ENCODE measurements at places on chromosomes 2 and 18.

GRCh38 chr2:201419057-201419635, 32.1 kb downstream of the TRAK2 start:
- no peak for DNase-seq
- peaks cover 2% of the 10 kb centered on the region for H3K4me1 ChIP-seq

DNA sequence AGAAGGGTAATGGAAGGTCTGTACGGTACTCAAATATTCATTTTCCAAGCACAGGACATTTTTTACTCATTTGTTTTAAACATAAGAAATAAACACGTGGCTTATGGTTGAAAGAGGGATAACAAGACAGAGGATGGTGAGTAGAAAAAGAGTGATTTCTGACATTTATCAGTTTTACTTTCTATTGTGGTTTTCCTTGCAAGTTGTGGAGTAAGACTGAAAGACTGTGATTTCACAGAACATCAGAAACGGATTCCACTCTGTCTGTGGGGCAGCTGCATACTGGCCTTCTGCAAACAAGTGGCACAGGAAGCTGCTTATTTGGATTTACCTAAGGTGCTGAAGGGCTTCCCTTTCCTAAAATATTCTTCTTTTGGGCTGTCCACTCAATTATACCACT, 122.2 kb upstream of the ITGB6 start:
- no peak for DNase-seq
- no peaks in the 10 kb centered on the region for H3K27me3 ChIP-seq
- no peaks in the 10 kb centered on the region for H3K36me3 ChIP-seq

GRCh38 chr2:44184106-44184505, 15.4 kb downstream of the PPM1B start:
- no peaks in the 10 kb centered on the region for H3K4me1 ChIP-seq
- H3K36me3 ChIP-seq = peaks cover 2% of the 10 kb centered on the region
- H3K27ac ChIP-seq = no peak overlapping the region
- H3K4me3 ChIP-seq = no peak overlapping the region
- DNase-seq = no peak
- no peaks in the 10 kb centered on the region for H3K27me3 ChIP-seq

DNA sequence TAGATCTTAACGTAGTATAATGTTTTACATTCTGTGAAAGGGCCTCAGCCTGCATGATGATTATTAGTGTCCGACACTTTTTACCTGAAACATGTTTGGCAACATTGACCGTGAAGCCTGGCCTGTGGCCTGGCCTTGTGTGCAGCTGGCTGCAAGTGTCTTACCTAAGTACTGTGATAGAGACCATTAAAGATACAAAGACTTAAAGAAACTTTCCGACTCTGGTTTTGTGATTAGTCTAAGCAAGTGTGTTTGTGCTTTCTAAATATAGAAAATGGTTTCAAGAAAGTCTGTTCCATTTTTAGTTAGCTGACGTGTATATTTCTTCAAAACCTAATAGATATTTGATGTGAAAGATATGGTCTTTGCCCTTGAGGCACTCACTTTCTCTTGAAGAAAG, 601.8 kb downstream of the LRP1B start:
- H3K36me3 ChIP-seq = no peaks in the 10 kb centered on the region
- H3K27ac ChIP-seq = no peak overlapping the region
- H3K4me1 ChIP-seq = no peaks in the 10 kb centered on the region
- H3K4me3 ChIP-seq = no peak overlapping the region
- H3K27me3 ChIP-seq = no peaks in the 10 kb centered on the region

GRCh38 chr18:27696148-27696547, 480.8 kb downstream of the CDH2 start:
- H3K27ac ChIP-seq = no peak overlapping the region
- H3K4me3 ChIP-seq = no peak overlapping the region
- no peaks in the 10 kb centered on the region for H3K36me3 ChIP-seq
- no peaks in the 10 kb centered on the region for H3K27me3 ChIP-seq
- no peaks in the 10 kb centered on the region for H3K4me1 ChIP-seq

DNA sequence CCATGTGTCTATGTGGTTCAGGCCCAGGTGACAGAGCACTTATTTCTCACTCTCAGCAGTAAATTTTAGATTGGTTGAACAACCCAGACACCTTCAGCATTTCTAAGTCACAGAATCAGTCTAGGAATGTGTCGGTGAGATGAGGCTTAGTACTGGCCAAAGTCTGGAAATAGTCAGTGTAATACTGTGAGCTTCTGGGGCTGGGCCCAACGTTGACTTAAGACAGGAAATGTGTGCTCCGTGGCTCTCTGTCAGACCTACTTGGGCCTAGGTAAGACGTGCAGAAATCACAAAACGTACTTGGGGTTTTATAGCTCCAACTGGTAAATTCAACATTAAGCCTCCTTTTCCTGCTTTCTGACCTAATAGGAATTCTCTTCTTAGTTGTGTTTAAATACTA, 160.3 kb upstream of the COL3A1 start:
- H3K36me3 ChIP-seq = no peaks in the 10 kb centered on the region
- no peaks in the 10 kb centered on the region for H3K4me1 ChIP-seq
- no peak for DNase-seq
- H3K27me3 ChIP-seq = no peaks in the 10 kb centered on the region

DNA sequence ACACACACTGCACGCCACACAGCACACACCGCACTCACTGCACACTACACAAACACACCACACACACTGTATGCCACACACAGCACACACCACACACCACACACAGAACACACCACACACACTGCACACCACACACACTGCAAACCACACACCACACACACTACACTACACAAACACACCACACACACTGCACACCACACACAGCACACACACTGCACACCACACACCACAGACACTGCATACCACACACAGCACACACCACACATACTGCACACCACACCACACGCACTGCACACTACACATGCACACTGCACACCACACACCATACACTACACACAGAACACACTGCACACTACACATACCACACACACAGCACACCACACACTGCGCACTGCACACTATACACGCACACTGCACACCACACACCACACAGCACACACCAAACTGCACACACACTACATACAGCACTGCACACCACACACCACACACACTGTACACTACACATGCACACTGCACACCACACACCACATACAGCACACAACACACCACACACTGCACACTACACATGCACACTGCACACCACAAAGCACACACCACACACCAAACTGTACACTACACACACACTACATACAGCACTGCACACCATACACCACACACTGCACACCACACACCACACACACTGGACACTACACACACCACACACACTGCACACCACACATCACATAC, 59.6 kb downstream of the ASB1 start:
- H3K4me1 ChIP-seq = no peaks in the 10 kb centered on the region
- H3K36me3 ChIP-seq = no peaks in the 10 kb centered on the region
- no peak for DNase-seq
- H3K27ac ChIP-seq = no peak overlapping the region

DNA sequence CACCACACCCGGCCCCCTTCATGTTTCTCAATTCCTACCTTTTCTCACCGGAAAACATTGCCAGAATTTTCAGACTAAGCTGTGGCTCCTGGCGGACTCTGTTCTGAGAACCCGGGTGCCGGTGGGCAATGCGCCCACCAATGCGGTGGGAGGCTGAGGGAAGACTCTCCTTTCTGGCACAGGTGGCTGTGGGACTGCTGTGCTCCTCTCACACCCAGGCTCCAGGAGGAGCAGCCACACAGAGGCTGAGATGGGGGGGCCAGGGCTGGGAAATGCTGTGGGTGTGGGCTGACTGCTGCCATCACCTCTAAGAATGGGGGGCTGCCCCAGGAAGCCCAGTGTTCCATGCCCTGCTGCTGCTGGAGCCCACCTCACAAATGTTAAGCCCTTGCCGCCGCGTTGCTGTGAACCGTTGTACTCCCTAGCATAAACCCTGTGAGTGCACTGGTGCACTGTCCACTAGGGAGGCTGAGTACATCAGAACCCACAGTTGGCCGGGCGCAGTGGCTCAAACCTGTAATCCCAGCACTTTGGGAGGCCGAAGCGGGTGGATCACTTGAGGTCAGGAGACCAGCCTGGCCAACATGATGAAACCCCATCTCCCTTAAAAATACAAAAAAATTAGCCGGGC, 152.6 kb downstream of the LDLRAD4 start:
- H3K27ac ChIP-seq = no peak overlapping the region
- H3K4me3 ChIP-seq = no peak overlapping the region
- H3K27me3 ChIP-seq = no peaks in the 10 kb centered on the region
- H3K4me1 ChIP-seq = peaks cover 3% of the 10 kb centered on the region
- no peaks in the 10 kb centered on the region for H3K36me3 ChIP-seq
- DNase-seq = no peak

DNA sequence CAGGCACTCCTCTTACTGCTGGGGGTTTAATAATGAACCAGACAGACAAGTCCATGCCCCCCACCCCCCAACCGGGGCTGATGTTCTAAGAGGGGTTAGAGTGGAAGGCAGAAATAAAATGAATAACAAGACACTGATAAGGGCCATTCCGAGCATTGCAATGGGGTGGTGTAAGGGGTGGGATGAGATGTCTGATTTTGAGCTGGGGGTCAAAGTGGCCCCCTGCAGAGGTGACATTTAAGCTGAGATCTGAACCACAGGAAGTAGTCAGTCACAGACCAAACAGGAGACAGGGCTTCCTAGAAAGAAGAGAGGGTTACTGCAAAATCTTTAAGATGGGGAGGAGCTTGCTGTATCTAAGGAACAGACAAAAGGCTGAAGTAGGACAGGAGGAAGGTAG, 180.6 kb upstream of the SH3BP4 start:
- H3K4me3 ChIP-seq = no peak overlapping the region
- no peak for DNase-seq
- H3K27ac ChIP-seq = no peak overlapping the region
- H3K27me3 ChIP-seq = no peaks in the 10 kb centered on the region
- no peaks in the 10 kb centered on the region for H3K4me1 ChIP-seq

DNA sequence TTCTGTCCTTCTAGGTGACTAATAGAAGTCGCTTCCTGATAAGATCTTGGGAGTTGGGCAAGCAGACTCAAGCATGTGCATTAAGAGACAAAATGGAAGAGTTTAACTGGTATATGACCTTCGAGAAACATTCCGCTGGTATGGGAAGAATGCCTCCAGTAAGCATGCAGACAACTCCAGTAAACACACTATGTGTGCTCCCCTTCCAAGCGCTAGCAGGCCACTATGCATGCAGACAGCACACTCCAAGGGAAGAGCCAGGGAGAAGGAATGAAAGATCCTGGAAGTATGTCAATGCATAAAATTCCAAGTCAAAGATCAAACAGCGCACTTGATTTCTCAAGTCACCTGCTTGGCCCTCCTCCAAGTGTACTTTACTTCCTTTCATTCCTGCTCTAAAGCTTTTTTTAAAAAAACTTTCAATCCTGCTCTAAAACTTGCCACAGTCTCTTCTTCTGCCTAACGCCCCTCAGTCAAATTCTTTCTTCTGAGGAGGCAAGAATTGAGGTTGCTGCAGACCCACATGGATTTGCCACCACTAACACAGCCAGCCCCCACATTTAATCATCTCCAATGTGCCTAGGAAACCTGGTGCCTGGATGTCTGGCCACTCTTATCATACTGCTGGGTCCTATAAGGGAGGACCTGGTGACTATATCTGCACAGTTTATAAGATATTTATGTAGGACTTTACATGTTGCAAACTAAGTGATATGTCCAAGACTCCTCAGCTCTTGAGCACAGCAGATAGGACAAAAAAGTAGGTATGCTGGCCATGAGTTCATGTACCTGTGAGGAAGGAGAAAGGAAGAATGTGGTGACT, 239.8 kb downstream of the PDE11A start:
- no peak overlapping the region for H3K4me3 ChIP-seq
- no peaks in the 10 kb centered on the region for H3K27me3 ChIP-seq
- peaks cover 4% of the 10 kb centered on the region for H3K4me1 ChIP-seq
- peak overlapping the region; percentile 41 for H3K27ac ChIP-seq
- H3K36me3 ChIP-seq = no peaks in the 10 kb centered on the region

DNA sequence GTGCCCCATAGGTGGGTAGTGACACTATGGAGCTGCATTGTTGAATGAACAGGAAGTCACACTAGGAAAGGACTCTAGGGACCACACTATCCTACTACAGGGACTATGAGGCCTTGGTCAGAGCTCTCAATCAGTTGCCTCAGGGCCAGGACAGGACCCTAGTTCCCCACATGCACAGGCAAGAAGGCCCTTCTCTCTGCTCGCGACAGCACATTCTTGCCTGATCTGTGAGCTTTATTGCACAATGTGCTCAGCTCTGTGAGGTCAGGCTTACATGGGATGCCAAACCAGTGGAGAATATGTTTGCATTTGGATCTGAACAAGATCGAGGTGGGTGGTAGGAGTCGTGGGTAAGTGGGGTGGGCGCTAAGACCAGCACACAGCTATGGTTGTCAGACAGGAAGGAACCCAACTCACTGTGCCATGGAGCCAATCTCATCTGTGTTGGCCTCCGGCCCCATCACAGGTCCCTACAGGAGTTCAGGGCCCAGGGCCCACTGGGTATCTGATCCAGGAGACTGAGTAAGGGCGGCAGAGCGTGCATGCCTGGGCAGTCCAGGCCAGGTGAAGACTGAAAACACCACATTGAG, 8.0 kb downstream of the PCARE start:
- no peak for DNase-seq
- H3K27me3 ChIP-seq = no peaks in the 10 kb centered on the region
- H3K27ac ChIP-seq = peak overlapping the region; percentile 22
- H3K36me3 ChIP-seq = no peaks in the 10 kb centered on the region

- H3K27me3 ChIP-seq = no peaks in the 10 kb centered on the region
- no peak overlapping the region for H3K27ac ChIP-seq
- no peak overlapping the region for H3K4me3 ChIP-seq
- H3K36me3 ChIP-seq = no peaks in the 10 kb centered on the region
Observed at GRCh38 chr2:164589522-164589921, 31.8 kb downstream of the GRB14 start.

DNA sequence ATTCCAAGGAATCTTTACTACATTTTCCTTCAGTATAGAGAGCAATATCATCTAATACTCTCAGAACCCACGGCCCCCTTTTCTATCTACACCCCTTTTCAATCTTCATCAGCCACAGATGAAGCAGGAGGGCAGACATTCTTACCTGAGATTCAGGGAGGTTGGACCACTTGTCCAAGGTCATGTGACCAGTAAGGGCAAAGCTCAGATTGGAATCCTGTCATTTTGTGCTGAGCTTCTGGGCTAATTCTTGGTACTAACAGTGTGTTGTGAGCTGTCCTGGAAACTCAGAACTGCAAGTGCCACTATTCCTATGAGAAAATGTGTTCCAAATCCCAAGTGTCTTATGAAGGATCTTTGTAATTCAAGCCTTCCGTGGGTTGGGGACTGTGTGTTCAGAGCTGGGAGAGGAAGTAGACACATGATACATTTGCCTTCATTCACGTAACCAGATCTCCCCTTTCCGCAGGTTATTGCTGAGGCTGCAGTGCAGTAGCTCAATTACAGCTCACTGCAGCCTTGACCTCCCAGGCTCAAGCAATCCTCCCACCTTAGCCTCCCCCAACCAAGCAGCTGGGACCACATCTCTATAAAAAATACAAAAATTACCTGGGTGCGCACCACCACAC, 3.3 kb downstream of the CHRNA1 start:
- H3K27me3 ChIP-seq = no peaks in the 10 kb centered on the region
- H3K4me1 ChIP-seq = peaks cover 8% of the 10 kb centered on the region
- DNase-seq = no peak
- no peak overlapping the region for H3K27ac ChIP-seq
- H3K4me3 ChIP-seq = no peak overlapping the region

Data from small intestine (tissue), 16 donors.